ENCODE measurements at places on chromosomes 6 and 20.

DNA sequence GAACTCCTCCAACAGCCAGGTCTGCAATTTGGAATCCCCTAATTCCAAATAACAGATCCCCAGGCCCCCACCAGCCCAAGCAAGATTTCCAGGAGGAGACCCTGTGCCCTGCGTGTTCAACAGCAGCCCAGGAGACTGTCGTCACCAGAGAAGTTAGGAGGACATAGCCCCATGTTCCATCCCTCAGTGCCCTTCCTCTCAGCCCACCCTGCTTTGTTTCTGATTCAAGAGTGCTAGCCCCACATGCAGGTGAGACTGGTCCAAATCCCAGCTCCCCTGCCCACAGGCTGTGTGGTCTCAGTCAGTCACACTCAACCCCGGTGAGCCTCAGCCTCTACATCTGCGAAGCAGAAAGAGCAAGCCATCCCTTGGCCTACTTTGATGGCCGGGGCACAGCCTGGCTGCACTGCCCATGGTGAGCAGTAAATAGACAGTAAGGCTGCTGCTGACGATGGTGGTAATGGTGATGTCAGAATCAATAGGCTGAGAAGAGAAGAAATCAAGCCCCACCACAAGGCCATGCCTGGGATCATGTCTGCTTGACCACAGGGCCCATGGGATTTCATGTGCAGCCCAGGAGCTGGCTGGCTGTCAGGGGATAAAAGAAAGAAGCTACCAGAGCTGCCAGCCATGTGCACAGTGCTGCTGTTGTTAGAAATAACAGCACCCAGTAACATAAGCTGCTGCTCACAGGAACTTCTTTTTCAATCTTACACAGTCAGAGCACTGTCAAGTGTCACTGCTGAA, 51.5 kb upstream of the NXT1 start:
- DNase-seq: no peak

GRCh38 chr20:41167481-41168253, 30.3 kb downstream of the PLCG1 start:
- DNase-seq: no peak

DNA sequence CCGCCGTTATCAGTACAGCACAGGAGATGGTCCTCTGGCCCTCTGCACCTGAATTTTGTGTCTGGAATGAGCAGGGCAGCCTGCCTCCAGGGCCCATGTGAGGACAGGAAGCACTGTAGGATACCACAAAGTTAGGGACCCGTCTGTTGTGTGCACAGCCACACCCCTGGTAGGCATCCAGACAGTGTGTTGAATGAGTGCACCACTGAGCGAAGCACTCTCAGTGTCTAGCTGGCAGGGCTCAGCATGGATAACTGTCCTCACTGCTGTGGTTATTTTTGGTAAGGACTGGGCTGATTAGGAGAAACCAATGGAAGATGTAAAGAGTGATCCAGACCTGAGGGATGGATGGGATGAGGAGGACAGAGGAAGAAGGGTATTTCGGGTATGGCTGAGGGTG, 178.7 kb downstream of the CLIC5 start:
- DNase-seq: no peak

DNA sequence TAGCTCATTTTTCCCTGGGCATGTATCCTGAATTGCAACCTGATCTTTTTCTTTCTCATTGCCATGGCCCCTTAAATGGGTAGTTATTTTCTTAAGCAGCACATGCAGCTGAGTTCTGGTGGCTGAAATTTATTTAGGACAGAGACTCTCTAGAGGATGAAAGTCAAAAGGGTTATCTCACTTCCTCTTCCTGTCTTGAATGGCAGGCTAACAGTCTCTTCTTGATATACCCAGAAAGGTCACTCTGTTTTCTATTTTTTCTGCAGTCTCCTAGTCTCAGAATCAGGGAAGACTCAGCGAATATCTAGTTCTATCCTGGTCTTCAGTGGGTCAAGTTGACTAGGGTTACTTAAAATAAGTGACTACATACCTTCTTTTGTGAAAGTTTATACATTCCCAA, 243.3 kb downstream of the EPHA7 start:
- no peak for DNase-seq

- no peak for DNase-seq
Observed at GRCh38 chr6:16844183-16844582, 82.9 kb upstream of the ATXN1 start.

DNA sequence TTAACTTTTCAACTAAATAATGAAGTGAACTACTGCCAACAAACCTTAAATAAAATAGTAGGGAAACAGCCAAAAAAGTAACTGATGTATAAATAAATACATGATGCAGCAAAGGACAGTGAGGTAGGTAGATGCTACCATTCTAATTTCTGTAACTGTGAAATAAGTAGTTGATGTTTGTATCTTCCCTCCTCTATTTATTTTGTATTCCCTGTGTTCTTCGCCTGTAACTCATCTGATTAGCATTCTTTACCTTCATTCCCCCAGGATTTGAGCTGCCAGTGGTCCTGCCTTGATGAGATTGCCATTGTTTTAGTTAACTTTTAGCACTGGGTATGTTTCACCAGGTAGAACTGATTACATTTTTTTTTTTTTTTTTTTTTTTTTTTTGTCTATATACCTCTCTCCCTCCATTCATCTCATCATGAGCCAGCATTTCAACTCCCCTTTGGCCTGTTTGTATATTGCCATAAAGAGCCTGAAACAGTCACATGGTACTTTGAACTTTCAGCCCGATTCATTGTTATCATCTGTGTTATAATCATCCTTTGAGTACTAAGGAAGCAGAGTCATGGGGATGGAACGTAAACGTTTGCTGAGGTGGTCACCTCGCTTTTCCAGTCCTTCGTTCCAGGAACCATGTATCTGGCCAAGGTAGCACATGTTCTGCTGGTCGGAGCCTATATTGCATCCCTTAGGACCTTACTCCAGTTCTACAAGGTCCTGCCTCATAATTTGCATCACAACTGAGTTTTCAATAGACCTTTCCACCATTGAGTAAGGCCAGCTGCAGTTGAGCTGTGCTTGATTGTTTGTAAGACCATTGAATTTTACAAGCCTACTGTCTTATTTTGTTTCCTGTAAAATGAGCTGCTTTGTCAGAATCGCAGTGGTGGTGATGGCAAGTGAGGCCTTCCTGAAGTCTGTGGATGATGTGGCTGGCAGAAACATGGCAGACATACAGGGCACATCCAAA, 107.6 kb downstream of the JAG1 start:
- DNase-seq: no peak

DNA sequence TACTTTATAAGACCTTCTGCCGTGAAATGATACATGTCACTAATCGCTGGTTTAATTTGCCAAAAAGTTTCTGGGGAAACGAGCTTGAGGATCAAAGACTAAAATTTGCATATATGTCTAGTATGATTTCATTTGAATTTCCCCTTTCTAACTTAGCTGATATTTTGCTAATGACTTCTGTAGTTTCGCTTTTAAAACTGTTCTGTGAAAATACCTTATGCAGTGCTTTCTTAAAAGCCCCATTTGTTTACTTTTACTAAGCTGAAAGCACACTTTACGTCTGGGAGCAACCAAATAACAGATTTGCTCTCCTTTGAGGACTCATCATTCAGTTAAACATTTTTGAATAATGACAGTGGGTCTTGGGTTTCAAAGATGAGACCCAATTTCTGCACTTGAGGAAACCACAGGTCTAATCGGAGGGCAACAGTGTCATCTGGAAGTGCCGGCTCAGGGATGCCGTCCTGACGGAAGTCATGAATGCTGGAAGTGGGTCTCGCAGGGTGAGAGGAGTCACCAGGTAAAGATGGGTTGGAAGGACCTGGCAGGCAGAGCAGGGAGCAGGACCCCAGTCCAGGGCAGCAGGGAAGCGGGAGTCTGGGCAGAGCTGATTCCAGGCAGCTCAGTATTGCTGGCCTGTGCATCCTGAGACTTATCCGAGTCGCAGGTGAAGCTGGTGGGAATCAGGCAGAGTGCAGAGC, 33.2 kb downstream of the PLEKHG1 start:
- DNase-seq: no peak

GRCh38 chr20:38091441-38092216, 58.1 kb downstream of the RPRD1B start:
- DNase-seq: no peak

- no peak for DNase-seq
Observed at GRCh38 chr6:88276331-88276730, 110.2 kb upstream of the CNR1 start.

DNA sequence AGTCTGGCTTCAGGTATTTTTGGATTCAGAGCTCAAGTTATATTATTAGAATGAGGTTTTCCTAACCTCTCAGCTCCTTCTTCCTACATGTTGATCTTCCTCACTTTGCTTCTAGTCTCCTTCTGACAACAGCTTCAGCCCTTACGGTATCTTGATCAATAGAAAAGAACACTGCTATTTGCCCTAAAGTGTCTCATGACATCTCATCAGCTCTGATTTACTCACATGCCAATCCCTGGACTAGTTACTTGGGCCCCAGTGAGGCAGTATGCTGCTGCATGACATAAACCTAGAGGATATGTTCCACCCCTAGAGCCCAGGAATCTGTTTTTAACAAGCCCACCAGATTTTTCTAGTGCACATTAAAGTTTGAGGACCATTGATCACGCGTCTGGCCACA, 110.3 kb downstream of the UNC5CL start:
- DNase-seq: no peak

- no peak for DNase-seq
Observed at GRCh38 chr6:106514583-106514885, 114.8 kb downstream of the RTN4IP1 start.
